ENCODE measurements at places on chromosomes 1 and 21. TPM values are rescaled to one million over a fixed set of nuclear protein-coding genes. Genes with fewer than 3 reads are reported as not detected.

Gene ADAMTS5
- total RNA-seq = 0.26 TPM

Gene ITLN2
- not detected for total RNA-seq

Gene TTC24
- not detected for total RNA-seq

Gene AVPR1B
- total RNA-seq = not detected

Gene S100B
- total RNA-seq = not detected

Gene CAPN8
- under 0.01 TPM for total RNA-seq

Gene UBL4B
- not detected for total RNA-seq

Gene AMPD1
- not detected for total RNA-seq

Gene OLFML2B
- not detected for total RNA-seq

Gene RGS13
- total RNA-seq = not detected

Gene DCST2
- under 0.01 TPM for total RNA-seq

Gene PDZK1
- total RNA-seq = 0.26 TPM

Data from bronchial epithelial cell (primary cell).